Stimulated activated CD4-positive, alpha-beta T cell treated with anti-CD3 and anti-CD28 coated beads, Interleukin-15, amount 100 ng/mL, for 24 hours (primary cell): ENCODE measurements at places on chromosomes 5 and 9.

- DNase-seq = no peak
These were observed 76.2 kb upstream of the TBC1D2 start for GRCh38 chr9:98331536-98332259.

DNA sequence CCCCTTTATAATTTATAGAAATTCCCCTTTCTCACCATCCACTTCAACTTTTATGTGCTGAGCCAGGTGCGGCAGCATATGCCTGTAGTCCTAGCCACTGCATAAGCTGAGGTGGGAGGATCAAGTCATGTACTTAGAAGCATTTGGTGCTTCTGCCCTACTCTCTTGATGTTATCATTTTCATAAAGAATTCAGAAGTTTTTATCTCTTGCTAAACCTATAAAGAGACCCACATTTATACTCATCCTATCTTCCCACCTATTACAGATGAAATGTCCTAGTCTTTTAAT lies 18.5 kb downstream of the HMMR start:
- no peak for DNase-seq

GRCh38 chr5:93704996-93705395 lies 36.4 kb downstream of the POU5F2 start:
- DNase-seq = no peak

DNA sequence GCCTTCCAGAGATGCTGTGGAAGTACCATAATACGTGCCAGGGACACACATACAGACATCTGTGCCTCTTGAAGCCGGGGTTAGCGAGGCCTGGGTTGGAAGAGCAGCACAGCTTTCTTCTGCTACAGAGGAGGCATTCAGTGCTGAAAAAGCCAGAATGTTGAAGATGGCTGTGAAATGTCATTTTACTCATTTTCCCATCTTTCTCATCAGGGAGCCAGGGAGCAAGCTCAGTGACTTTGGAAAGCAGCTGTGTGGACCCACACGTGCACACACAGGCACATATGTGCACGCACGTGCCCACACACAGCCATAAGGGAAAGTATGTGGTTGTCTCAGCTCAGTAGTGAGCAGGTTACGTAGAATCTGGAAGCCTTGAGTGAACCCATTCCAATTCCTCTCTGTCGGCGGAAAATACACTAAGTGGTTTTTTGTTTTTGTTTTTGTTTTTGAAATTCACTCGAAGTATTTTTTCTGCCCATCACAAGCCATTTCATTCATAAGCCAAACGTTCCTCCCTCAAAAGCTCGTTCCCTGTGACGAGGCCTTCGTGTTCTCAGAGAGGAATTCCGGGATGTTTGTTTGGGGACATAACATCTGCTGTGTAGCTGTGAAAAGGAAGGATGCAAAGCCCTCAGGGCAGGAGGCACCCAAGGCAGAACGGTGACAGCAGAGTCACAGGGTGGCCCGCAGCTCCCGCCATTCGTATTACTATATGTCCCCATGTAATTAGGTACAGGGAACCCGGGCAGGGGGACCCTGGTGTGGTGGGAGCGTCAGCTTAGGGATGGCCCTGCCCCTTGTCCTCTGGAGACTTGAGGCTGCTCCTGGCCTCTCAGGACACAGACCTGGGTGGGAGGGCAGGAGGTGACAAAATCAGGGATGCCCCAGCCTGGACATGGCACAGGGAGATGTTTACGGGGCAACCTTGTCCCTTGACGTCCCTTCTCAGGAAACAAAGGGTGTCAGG lies 29.0 kb upstream of the ANKRD33B start:
- DNase-seq = no peak

DNA sequence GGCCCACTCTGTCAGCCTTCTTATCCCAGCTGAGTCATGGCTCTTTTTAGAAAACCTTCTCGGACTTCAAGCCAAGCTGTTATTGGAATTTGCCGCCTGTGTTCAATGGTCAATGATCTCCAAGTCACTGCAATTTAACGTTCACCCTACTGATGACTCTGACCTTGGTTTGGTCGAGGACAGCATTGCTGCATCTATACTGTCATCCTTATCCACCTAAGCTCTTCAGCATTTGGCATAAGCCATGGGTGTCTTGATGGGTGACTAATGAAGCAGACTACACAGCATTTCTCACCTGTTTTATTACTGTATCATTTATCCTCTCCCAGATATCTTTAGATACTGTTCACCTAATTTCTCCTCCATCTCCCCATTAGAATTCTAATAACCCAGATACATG lies 5.6 kb upstream of the HSPB3 start:
- DNase-seq = no peak

DNA sequence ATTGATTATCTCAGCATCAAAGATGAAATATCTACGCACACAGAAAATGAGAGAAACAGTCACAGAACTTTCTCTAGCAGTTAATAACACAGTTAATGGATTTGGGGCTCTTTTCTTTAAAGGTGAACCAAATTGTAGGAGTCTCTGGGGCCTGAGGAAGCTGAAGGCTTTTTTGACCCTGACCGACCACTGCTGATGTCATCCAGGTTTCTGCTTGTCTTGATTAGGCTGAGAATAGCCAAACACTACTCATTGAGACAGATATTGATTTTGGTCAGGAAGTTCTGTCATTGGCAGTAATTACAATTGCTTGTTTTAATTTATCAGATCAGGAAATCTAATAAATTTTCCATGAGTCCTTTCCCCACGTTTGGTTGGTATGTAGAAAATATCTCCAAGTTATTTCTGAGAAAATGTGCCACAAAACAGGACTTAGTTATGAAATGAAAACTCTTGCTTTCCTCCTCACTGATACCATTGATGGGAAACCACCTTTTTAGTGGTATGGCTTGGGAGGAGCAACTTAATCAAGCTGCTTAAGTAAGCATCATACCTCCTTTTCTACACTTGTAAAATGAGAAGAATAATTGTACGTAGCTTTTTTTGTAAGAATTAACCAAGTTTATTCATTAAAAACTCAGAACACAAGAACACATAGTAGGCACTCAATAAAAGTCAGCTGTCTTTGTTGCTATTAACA lies 19.7 kb downstream of the CARTPT start:
- no peak for DNase-seq

DNA sequence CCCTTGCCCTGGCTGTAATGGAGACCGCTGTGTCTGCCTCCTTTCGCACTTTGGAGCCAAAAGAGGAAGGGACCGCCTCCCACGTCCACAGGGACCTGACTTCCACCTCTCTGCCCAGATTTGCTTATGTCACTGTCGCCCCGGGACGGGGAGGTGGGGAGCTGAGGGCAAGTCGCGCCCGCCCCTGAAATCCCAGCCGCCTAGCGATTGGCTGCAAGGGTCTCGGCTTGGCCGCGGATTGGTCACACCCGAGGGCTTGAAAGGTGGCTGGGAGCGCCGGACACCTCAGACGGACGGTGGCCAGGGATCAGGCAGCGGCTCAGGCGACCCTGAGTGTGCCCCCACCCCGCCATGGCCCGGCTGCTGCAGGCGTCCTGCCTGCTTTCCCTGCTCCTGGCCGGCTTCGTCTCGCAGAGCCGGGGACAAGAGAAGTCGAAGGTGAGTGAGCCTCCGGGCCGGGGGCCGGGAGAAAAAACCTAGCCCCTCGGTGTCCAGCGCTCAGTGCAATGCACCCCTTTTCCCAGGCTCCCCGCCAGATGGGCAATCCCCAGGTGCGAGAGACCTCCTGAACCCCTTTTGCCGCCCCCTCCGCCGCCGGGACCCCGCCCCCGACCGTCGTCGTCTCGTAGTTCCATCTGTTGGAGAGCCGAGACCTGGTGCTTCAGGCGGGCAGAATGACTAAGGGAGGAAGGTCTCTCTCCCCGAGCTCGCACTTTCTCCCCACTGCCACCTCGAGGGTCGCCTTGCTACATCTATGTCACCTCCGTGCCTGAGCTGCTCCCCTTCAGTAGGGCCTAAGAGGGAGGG lies at the start of gene GPX3:
GPX3 (plus strand) TSS at position 288 of the 807 bp plus-strand sequence; CDS start at position 352, 64 bp downstream.
- DNase-seq = peak; percentile 62

- DNase-seq = no peak
These were observed 588 bp upstream of the ZBED3 start for GRCh38 chr5:77087484-77088261.

DNA sequence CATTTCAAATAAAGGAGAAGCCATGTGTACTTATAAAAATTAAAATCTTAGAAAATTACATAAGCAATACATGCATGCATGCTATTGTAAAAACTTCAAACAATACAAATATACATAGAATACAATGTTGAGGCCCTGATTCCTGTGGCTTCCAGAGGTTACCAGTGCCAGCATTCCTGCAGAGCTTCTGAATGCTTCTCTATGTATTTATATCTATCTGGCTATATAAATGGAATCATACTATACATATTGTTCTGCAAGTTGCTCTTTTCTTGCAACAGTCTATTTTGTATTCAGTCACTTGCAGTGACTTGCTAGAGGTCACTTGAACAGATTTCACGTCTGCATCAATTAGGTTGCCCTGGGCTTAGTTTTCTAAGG lies 3.2 kb upstream of the IL12B start:
- DNase-seq = no peak

GRCh38 chr9:27943501-27943900 lies 370.2 kb upstream of the C9orf72 start:
- DNase-seq = no peak

GRCh38 chr5:22470408-22470807 lies 382.7 kb downstream of the CDH12 start:
- DNase-seq = no peak

DNA sequence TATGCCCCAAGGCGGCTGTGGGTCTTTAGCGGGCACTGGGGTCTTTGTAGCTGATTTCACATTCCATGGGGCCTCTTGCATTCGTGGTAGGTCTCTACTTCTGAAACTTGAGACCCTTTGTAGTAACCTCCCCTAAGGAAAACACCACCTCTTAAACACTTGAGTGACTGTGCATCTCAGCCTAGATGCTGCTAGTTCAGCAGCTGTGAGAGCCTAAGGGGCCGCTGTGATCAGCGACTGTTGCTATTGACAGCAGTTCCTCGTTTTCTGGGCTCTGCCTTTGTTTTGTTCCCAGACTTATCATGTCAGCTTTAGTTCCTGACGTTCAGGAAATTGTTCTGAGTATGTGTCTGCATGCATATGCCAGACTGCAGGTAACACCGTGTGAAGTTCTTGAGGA lies 171.2 kb downstream of the HSPA4 start:
- DNase-seq = no peak

GRCh38 chr5:169778622-169779596 lies 141.8 kb downstream of the DOCK2 start:
- DNase-seq = no peak

- DNase-seq = no peak
These were observed 3.3 kb downstream of the STKLD1 start for GRCh38 chr9:133379153-133380086.

DNA sequence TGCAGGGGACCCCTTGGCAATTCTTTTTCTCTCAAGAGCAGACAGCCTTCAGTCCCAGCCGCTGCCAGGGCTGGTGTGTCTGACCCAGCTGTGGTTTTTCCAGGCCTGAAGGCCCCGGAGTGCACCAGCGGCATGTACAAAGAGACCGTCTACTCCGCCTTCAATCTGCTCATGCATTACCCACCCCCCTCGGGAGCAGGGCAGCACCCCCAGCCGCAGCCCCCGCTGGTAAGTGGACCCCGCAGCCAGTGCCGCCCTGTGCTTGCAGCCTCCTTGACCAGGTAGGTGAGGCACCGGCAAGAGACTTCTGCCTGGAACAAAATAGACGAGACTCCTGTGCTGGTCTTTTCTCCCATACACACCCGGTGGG lies 1.3 kb downstream of the TCF7 start:
- DNase-seq = no peak

- no peak for DNase-seq
These were observed 59.5 kb upstream of the EQTN start for GRCh38 chr9:27356446-27356845.

DNA sequence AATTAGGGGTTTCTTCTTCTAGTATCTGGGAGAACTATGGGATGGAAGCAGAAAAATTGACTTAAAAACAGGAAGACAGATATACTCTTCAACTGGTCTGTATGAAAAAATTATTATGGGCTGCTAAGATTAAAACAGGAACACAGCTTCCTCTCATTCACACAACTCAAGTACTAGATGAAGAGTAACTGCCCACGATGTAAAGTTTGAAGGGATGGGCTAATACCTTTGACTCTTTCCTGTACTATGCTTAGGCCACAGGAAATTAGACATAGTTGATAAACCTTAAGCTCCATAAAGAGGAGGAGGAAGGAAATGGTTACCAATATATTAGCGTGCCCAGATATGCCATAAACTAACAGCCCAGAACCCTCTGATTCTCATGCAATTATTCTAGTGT lies 88.6 kb downstream of the ANKRD31 start:
- no peak for DNase-seq
